Posterior cingulate gyrus (tissue), 11 donors: ENCODE measurements at places on chromosomes 7 and 10.

- no peak for DNase-seq
Measured at GRCh38 chr7:143493751-143494150, 16.1 kb downstream of the TAS2R41 start.

- DNase-seq: peak; percentile 16
Measured at GRCh38 chr10:118818621-118819221, 64.0 kb upstream of the CACUL1 start.

DNA sequence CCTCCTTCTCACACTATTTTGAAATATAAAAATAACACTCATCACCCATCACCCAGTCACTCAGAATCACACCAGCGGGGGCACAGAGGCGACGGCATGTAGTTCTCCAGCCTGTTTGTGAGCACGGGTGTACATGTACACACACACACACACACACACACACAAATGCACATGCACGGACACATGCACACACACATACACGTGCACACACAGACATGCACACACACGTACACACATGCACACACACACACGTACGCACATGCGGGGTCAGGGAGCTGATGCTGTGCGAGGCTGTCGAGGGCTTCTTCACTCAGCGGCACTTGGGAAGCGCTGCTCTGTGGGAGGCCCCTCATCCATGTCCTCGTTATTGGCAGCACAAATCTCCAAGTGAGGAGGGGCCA, 178.8 kb downstream of the ELFN1 start:
- peak; percentile 10 for DNase-seq

GRCh38 chr10:84704101-84704500, 375.7 kb downstream of the CCSER2 start:
- no peak for DNase-seq

GRCh38 chr7:123864012-123864411, 19.0 kb downstream of the HYAL4 start:
- DNase-seq: no peak

DNA sequence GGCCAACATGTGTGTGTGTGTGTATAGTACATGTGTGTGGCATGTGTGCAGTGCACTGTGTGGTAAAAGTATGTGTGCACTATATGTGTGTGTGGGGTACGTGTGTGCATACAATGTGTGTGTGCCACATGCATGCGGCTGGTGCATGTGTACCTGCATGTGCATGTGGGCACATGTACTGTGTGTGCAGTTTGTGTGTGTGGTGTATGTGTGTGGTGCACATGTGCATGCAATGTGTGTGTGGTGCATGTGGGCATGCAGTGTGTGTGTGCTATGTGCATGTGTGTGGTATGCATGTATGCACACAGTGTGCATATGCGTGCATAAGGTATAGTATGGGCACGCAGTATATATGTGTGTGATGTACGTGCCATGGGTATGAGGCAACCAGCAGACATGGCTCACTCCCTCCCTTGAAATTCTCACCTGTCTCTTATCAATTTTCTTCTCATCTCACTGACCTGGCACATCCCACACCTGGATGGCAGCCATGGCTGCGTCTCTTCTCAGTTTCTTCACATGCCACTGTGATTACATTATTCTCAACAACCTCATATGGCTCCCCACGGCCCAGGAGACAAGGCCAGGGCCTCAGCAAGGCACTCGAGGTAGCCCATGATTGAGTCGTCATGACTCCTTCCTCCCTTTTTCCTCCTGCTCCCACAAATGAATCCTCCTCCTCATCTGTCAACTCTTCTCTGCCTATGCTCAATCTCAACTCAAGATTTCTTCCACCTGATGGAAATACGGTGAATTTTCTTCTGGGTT, 57.0 kb downstream of the NUDCD3 start:
- DNase-seq: no peak

- DNase-seq: no peak
Measured at GRCh38 chr10:49361178-49361554, 34.7 kb downstream of the DRGX start.

GRCh38 chr10:12243864-12244620, 48.1 kb downstream of the CDC123 start:
- no peak for DNase-seq

DNA sequence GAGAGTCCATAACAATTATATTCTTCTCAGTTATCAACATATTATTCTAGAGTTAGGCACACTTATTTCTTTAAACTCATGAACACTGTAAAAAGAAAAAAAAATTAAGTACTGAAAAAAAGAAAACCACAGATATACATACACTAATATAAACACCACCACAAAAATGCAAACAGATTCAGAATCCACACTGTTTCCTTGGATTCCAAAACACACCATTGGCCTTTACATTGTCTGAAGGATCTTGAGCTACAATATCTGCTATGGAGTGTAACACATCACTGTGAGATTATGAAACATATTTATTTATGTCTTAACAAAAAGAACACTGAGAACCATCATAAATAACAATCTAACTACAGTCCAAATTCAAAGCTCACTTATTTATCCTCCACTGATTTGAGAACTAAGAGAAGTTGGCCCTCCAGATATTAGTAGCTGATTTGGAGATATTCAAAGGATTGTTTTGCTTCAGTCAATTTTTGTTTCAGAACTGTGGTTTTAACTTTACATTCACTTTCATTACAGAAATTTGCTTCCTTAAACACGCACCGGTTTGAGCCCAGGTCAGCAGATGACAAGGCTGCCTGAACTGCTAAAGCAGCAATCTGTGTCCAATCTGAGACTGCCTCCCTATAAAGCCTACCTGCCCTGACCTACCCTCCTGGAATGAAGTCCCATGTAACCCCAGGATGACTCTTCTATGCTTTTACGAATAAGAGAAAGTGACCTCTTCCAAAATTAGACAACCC, 47.0 kb upstream of the CDK1 start:
- no peak for DNase-seq

GRCh38 chr7:80935991-80936780, 17.3 kb upstream of the SEMA3C start:
- DNase-seq: no peak

DNA sequence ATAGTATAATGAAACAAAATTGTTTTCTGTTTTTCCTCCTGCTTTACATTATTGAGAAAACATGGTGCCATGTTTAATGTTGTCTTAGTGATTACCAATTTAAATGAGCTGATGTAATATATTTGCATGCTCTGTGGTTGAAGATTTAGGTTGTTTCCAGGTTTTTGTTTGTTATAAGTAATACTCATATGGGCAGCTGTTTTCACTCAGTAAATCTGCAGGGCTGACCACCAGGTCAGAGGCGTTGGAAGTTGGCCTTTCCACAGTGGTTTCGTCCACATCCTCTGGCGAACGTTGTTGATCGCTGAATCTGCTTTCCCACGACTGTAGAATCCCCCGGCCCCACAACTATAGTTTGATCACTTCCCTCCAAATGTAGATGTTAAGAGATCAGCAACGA, 21.6 kb upstream of the PURB start:
- DNase-seq: no peak

- no peak for DNase-seq
Measured at GRCh38 chr7:15430911-15431310, 130.9 kb downstream of the AGMO start.

DNA sequence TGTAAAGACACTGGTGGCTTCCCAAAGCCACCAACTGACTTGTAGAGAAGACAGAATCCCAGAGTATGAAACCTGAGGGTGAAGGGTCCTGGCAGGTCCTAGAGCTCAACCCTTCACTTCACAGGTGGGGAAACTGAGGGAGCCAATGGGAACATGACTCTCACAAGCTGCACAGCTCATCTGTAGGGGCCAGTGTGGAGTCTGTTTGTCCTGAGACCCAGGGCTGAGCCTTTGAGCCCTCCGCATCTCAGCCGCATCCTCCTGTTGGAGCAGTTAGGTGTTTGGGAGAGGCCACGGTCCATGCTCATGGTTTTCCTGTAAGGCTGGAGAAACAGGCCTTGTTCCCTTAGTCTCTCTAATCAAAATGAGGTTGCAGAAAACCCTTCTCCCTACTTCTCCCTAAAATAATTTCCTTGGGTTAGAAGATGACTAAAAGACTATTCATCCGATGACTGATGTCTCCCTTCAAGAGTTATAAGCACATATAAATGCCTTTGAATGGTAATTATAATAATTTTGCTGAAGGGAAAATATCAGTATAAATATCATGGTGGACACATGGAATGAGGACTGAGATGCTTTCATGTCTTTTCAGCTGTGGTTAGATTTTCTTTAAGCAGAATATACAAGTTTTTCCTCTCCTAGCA, 10.3 kb downstream of the HTRA1 start:
- peak; percentile 28 for DNase-seq

- no peak for DNase-seq
Measured at GRCh38 chr7:34067005-34067778, 161.9 kb downstream of the BMPER start.

DNA sequence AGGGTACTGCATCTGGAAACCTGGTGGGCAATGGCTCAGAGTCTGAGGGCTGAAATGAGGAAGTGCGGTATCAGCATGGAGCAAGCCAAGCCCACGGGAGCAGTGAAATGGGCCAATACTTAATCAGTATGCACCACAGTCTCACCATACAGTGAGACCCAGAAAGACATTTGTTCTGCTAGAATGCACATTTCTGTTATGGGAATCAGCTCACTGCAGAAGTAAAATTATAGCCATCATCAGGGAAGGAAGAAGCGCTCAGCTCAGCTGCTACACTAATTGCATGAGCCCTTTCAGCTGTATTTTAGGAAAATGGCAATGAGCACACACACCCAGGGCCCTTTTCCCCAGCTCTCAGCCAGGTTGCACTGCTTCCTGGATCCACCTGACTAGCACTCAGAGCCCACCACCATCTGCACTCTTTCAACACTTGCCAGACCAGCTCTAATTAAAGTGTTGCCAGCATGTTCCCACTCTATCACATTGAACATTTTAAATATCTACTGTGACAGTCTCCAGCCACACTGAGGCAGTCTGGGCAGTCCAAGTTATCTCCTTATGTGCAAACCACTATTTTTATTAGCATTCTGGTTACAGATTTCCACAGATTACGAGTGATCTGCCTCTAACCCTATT, 44.2 kb upstream of the PIK3AP1 start:
- no peak for DNase-seq

- no peak for DNase-seq
Measured at GRCh38 chr10:105253515-105254212, 612.6 kb downstream of the SORCS3 start.

DNA sequence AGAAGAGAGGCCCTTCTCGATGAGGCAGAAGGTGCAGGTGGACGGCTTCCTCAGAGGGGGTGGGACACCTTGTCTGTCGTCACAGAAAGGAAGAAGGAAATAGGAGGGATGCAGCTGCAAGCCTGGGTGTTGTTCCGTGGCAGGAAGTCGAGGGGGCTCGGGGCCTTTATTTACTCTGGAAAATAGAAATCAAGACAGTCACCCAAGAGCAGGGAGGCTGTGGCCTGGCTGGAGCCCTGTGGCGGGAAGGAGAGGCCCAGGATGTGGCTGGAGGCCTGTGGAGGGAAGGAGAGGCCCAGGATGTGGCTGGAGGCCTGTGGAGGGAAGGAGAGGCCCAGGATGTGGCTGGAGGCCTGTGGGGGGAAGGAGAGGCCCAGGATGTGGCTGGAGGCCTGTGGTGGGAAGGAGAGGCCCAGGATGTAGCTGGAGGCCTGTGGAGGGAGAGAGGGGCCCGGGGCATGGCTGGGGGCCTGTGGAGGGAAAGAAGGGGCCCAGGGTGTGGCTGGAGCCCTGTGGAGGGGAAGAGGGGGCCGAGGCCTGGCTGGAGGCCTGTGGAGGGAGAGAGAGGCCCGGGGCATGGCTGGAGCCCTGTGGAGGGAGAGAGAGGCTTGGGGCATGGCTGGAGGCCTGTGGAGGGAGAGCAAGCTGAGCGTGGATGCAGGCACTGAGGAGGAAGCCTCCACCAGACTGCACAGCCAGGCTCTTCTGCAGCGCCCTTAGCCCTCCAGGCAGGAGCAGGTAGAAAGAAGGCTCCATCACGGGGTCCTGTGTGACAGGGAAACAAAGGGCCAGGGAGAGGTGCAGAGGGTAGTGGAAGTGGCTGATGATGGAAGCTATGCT, 97.3 kb upstream of the SFMBT2 start:
- no peak for DNase-seq
